GF-D8 (cell line): ENCODE measurements at places on chromosomes 7 and 10.

DNA sequence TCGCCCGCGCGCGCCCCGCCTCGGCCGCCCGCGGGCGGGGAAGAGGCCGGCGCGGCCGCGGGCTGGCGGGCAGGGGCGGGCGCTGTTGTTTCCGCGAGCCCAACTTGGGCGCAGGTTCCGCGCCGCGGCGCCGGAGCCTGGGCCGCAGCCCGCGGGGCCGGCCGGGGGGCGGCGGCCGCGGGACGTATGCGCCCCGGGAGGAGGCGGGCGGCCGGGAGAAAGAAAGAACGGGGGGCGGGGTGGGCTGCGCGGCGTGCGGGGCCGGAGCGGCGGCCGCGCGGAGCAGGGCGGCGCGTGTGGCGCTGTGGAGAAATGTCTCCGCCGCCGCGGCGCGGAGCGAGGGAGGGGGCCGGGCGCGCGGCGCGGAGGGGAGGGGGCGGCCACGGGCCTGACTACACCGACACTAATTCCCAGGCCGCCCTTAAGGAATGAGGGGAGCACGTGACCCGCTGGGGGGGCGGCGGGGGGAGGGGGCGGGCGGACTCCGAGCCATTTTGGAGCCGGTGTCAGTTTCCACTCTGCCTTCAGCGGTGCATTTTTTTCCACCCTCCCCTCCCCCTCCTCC is at the start of gene BMI1:
TSS of gene BMI1 (plus strand) at position 509 of the 565 bp plus-strand sequence. CDS start 5,351 bp downstream, outside the sequence.
- DNase-seq, result peak; percentile 39

DNA sequence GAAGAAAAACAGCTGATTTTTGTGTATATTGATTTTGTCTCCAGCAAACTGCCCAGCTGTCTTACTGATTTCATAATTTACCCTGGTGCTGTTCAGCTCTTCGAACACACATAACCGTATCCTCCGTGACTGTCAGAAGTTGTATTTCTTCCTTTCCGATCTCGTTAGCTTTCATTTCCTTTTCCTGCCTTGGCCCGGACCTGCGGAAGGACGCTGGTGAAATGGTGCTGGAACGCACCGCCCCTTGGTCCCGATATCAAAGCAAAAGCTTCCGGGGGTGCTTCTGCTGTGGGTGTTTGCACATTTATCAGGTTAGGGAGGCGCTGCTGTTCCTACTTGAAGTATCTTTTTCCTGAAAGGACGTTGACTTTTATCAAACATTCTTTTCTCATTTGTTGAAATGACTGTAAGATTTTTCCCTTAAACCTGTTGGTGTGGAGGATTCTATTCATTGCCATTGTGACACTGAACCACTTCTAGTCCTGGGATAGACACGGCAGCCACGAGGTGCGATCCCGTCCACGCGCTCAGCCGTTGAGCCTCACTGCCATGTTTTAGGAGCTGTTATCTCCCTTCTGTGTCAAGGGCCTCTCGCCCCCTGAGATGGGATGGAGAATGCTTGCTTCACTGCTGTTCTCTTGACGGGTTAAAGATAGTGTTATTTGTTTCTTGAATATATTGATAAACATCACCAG is 72.6 kb downstream of the FOXL3 start:
- peak; percentile 87 for DNase-seq

GRCh38 chr7:69889338-69889975 is 291.2 kb downstream of the AUTS2 start:
- no peak for DNase-seq

DNA sequence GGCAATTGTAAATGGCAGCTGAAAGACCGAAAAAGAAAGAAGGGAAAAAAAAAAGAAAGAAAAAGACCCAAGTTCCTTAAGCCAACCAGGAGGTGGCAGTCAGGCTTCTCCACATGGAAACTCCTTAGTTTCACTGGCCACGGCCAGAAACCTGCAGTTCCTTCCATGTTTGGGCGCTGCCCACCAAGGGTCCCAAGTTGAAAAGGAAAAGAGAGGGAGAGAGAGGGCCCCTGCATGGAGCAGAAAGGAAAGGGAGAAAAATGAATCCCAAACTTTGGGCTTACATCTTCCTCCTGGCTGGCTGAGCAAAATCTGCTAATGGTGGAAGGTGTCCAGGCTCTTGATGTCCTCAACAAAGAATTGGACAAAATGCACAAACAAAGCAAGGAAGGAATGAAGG is 31.8 kb upstream of the ABCA13 start:
- no peak for DNase-seq

DNA sequence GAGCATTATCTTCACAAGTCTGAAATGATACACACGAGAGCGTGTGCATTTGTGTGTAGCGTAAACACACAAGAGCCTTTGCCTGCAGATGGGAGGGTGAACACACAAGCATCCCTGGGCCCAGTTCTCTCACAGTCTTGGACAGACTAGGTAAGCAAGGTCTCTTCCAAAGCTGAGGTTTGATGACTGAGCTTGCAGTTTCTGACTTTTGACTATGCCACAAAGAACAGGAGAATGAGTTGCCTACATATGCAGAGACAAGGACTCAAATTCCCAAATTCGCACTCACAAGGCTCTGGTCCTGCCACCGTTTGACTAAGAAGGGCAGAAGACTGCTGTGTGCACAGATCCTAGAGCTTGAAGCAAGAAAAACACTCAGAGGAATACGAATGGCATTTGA is 55.8 kb downstream of the FAM53B start:
- no peak for DNase-seq

DNA sequence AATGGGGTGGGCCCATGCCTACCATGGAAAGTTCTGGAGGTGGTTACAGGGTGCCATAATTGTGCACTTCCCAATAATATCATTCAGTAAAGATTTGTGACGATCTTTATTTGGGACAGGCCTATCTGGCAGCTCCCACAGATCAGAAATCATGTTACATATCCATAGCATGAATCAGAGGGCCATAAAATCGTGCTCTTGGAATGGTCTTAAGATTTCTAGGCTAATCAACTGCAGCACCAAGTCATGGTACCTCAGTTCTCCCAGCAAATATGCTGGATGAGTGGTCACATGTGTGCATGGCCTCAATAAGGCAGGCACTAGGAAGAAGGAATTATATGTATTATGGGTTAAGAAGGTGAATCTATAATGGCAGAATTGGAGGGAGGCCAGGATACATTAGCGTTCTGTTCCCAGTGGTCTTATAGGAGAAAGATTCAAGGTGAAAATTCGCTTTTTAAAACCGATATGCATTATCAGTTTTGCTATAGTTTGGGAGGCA is 134.7 kb downstream of the NRP1 start:
- no peak for DNase-seq

- no peak for DNase-seq
Observed at GRCh38 chr7:108643136-108643535, 73.5 kb downstream of the DNAJB9 start.

DNA sequence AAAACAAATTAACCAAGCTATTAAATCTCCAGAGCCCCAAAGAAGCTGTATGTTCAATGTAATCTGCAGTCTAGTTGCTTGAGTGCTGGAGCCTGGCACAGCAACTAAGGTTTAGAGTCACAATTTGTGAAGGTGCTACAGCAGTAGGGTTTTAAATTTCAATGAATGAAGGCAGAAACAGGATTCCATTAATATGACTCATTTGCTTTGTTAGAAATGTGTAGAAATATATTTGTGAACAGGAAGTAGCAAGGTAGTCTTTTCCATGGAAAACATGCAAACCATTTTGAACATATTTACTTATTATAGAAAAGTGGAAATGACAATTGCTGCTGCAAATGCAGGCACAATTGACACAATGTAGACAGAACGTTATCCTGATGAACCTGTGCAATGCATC is 149.0 kb upstream of the STEAP4 start:
- no peak for DNase-seq

- peak; percentile 22 for DNase-seq
Observed at GRCh38 chr7:150909200-150909995, 57.1 kb downstream of the AOC1 start.

GRCh38 chr10:123904834-123905409 is 13.3 kb upstream of the CPXM2 start:
- DNase-seq, result no peak

DNA sequence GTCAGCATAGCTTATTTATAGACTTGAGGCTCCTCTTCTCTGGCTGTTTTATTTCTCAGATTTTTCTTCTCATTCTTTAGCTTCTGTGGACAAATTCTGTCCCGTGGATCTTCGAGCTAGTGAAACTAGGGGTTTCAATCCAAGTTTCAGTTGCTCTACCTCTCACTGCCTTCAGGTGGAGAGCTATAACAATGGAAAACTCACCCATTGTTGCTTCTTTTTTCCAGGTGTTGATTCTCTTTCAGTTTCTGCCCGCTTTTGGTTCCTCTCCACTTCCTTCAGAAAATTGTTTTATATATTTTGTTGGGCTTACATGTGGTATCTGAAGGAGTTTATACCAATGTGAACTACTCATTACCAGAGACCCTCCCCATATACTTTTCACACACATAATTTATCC is 266.1 kb downstream of the TCF7L2 start:
- DNase-seq, result no peak

DNA sequence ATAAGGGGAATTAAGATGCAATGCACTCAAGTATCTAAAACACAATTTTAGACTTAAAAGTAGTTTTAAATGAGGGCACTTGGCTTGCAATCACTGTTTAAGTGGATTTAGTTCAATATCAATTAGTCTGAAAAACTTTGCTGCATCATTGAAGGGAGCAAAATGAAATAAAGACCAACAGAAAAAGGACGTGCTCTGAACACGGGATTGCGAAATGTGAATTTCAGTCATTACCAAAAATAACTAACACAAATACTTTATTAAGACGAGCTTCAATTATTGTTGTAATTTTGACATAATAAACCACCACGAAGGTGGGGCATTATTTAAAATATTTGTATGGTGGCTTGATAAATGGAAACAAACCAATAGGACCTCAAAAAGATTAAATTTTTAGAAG is 361.8 kb upstream of the GALNT17 start:
- no peak for DNase-seq

- DNase-seq, result no peak
Observed at GRCh38 chr7:134461916-134462315, 3.0 kb upstream of the AKR1B1 start.

DNA sequence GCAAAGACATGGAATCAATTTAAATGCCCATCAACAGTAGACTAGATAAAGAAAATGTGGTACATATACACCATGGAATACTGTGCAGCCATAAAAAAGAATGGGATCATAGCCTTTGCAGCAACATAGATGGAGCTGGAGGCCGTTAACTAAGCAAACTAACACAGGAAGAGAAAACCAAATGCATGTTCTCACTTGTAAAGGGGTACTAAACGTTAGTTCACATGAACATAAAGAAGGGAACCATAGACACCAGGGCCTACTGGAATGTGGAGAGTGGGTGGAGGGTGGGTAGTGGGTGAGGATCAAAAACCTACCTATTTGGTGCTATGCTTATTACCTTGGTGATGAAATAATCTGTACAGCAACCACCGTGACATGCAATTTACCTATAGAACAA is 78.4 kb upstream of the GSDME start:
- DNase-seq, result no peak

DNA sequence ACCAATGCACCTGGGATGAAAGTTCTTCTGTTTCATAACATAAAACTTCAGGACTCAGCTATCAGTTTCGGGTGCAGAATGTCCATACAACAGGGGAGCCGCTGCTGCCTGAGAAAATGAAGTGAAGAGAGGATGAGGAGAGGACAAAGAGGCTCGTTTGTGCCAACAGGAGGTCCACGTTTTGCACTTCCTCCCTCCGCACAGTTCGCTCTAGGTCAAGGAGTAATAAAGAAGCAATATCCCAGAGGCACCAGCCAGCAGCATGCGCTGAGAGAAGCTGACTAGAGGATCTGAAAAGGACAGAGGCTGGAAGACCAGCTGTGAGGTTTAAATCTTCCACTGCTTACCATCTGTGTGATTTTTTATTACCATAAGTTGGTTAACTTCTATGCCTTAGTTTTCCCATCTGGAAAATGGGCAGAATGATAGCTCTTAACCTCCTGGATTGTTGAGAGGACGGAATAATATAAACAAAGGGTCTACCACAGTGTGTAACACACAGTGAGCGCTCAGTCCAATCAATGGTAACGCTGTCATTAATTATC is 709 bp downstream of the GPAM start:
- no peak for DNase-seq

DNA sequence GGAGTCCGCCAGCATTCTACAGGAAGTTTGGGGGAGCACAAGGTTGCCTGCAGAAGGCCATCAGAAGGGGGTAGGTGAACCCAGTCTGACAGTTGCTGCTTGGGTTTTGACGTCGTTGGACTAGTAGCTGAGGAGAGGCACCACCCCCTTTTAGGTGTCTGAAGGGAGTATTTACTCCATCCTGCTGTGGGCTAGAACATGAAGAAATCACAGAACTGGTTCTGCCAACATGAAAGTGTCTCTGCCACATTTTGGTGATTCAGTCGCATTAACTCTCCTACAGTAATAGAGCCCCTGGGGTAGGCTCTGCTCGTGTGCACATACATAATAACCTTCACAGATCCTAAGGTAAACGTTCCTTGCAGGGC is 834 bp upstream of the TRIL start:
- no peak for DNase-seq

DNA sequence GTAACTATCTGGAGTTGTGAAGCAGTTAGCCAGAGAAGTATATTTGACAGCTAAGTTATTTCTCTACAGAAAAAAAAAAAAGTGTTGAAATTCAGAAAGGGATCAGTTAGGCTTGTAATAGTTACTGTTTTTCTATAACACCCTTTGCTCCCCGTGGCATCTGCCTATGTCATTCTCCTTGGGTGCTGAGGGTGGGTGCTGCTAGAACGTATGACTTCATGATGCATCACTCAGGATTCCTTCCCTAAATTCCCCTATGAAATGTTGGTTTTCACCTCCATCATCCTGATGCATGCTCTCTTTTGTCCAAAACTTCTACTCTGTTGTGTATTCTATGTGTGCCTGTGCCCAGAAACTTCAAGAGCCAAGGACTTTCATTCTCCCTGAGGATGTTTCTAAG is 536.4 kb downstream of the GRM8 start:
- DNase-seq, result no peak

- no peak for DNase-seq
Observed at GRCh38 chr7:98134420-98135228, 28.0 kb downstream of the LMTK2 start.

DNA sequence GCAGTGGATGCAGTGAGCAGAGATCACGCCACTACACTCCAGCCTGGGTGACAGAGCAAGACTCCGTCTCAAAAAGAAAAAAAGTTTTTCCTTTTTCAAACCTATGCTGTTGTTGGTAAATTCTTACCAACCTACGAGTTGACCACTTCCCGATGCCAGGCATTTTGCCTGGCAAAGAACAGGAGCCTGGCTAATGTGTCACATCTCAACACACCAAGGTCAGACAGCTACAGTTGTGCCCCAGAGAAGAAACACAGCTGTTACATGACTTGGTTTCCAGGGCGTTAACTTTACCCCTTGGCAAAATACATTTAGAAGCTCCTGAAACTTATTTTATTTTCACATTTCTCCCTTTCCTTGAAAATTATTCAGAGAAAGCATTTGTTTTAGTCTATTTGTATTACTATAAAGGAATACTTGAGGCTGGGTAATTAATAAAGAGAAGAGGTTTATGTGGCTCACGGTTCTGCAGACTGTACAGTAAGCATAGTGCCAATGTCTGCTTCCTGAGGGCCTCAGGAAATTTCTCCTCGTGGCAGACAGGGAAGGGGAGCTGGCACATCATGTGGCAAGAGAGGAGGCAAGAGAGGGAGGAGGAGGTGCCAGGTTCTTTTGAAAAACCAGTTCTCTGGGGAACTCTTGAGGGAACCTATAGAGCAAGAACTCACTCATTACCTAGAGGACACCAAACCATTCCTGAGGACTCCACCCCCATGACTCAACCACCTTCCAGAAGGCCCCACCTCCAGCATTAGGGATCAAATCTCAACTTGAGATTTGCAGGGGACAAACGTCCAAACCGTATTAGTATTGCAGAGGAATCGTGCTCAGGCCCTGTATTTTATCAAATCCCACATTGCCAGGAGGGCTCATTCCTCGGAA is 83.3 kb downstream of the PAXIP1 start:
- DNase-seq, result no peak

- no peak for DNase-seq
Observed at GRCh38 chr10:36253731-36254130, 611.6 kb upstream of the FZD8 start.
